ENCODE measurements at places on chromosomes 7 and 10.

GRCh38 chr7:85770332-85770731 is 583.5 kb upstream of the SEMA3D start:
- DNase-seq = no peak

GRCh38 chr7:101816595-101817470 is 593 bp upstream of the CUX1 start:
- DNase-seq = no peak

- no peak for DNase-seq
Observed at GRCh38 chr7:81503336-81503735, 266.5 kb downstream of the HGF start.

GRCh38 chr7:154685564-154685901 is 317.4 kb downstream of the PAXIP1 start:
- DNase-seq = no peak

- peak; percentile 82 for DNase-seq
Observed at GRCh38 chr10:69403519-69403918, 13.2 kb downstream of the TACR2 start.

- DNase-seq = no peak
Observed at GRCh38 chr7:38829488-38830165, 79.4 kb downstream of the VPS41 start.

DNA sequence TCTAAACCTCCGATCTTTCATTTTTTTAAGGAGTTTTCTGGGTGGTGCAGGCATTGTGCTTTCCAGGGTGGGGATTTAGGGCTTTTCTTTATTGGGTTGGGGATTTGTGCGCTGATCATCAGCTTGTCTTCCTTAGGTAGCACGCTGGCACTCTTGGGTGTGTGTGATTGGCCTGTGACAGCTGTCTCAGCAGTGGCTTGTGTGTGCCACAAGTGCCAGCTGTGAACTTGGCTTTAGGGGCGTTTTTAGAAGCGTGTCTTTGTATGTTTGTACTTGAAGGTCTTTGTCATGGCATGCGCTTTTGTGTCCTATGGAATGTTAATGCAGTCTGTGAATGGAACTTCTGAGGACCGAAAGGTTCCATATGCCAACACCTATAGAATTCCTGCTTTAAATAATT is 788 bp downstream of the AKAP9 start:
- DNase-seq = peak; percentile 16

DNA sequence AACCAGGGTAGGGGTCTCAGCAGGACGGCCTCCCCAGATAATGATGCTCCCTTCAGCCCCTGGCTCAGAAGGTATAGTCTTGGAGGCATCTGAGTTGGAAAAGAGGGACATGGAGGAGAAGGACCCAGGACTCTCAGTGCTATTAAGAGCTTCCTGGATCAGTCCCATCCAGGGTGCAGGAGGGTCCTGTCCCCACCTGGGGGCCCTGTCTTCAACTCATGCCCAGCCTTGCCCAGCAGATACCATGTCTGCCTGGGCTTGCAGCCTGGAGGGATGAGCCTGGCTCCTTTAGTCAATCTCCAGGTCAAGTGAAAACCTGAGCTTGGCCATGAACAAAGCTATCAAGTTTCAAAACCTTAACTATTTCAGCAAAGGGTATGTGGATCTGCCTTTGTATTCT is 67.6 kb downstream of the PRTFDC1 start:
- DNase-seq = no peak

GRCh38 chr7:17227766-17228490 is 70.5 kb upstream of the AHR start:
- peak; percentile 89 for DNase-seq

- peak; percentile 77 for DNase-seq
Observed at GRCh38 chr10:63798599-63799498, 277.6 kb downstream of the REEP3 start.

DNA sequence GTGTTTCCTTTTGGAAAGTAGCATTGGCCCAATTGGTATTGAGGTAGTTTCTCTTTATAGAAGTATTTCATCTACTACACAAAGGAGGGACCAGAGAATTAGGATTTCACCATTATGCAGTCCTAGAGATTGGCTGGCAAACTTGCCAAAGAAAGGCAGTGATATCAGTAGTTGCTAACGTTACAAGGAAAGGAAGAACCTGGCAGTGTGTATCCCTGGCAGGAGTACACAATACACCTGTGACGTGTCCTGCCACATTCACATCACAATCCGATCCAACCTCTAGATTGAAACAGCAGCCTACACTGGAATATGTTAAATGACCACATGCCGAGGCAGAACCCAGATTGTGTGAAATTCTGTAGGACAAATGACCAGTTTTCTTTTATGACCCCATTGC is 81.7 kb downstream of the CACNB2 start:
- no peak for DNase-seq

- DNase-seq = no peak
Observed at GRCh38 chr7:141501451-141501850, 49.8 kb upstream of the AGK start.
